ENCODE measurements at places on chromosomes 7 and 10. TPM values are rescaled to one million over a fixed set of nuclear protein-coding genes. Genes with fewer than 3 reads are reported as not detected.
A peak's percentile ranks its signal among the peaks of the same experiment; 100 is the strongest.

DNA sequence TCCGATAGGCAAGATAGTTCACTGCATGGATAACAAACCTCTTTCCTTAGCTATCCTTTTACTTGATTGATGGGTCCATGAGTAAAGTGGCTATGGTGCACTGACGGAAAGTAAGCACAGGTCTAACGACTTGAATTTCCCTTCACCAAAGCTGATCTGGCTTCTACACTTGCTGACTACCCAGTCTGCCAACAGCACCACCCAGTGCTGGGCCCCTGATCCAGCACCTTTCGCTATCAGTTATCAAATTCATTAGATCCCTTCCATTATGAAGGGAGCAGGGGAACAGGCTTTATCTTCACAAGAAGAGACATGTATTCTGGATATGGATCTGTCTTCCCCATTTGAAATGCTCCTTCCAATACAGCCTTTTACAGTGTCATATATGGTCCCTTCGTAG is 855.9 kb downstream of the GRID1 start:
- no peak for DNase-seq

The TRPV6 gene
- total RNA-seq: 1.3 TPM

The ZNF804B gene
- not detected for total RNA-seq

The ZNF503 gene
- 30.5 TPM for total RNA-seq

DNA sequence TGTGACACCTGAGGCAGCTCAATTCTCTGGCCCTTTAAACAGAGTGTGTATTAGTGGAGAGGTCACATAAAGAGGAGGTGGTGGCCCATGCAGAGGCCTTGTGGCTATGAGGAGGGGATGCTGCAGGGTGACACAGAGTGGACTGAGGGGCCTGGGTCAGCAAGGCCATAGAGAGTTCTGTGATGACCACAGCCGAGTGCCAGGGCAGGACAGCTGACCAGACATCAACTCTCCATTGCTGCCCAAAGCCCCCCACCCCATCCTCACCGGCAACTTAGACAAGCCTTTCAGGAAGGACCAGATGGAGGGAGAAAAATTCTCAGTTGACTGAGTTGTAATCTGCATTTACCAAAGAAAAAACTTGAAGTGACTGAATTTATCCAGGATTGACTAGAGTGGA is 378.1 kb downstream of the RPS24 start:
- peak; percentile 10 for DNase-seq

DNA sequence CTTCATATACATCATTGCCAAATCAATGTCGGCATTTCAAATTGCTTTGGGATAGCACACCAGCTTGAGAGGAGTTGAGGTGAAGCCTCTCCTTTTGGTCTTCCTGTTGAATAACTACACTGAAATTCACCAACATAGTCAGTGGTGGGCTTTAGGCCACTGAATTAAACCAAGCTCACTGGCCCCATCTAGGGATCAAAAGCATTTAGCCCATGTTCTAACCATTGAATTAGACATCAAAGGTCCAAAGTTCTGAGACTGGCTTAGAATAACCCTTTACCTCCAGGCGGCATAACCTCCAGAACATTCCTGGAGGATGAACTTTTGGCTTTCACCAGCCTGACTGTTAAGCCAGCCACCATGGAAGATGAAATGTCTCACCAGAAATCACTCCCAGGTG is 54.6 kb downstream of the BPGM start:
- DNase-seq: no peak

DNA sequence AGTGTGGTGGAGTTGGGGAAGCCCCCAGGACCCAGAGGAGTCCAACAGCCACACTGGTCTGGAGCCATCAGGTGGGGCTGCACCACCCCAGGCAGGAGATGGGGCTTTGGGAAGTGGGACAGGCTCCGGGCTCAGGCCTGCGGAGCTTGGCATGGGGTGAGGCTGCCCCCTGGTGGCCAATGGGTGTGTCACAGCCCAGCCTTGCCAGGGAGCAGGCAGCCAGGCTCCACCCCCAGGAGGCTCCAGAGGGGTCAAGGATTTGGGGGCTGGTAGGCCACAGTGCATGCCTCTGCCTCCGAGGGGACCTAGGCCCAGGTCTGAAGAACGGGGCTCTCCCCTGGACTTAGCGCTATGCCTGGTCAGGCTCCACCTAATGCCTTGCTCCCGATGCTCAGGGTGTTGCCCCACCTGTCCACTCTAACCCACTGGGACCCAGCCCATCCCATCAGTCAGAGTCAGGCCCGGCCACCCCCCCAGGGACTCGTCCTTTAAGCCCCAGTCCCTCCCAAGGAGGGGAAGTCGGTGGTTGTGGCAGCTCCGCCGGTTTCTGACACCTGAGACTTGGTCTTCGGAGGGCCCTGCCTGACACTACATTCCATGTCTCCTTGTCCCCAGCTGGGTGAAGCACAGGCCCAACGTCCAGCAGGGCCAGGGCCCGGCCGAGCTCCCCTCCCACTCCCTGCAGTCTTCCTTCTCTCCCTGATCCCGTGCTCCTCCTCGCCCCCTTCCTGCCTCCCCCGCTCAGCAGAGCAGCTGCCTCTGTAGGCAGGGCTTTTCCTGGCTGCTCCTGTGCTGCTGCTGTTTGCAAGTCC is 11.3 kb upstream of the SAMD8 start:
- DNase-seq: peak; percentile 85

GRCh38 chr7:13386741-13387140 is 602.7 kb downstream of the ETV1 start:
- no peak for DNase-seq

DNA sequence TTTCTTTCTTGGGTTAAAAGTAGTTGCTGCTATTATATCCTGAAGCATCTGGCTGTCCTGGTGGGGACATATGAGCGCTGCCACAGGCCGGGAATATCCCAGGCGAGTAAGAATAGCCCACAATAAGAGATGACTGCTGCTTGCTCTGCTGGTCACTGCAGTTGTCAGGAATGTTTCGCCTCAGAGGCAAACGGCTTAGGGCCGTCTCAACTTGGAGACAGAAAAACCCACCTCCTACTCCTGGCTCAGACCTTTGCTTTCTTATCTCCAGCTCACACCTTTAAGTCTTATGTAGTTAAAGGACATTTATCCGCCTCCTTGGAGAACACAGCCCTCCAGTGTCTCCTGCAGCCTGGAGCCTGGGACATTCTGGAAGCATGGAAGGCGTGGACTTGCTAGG is at the start of gene GJD4:
GJD4 (plus strand) TSS at position 151 of the 400 bp plus-strand sequence; CDS start at position 378, 227 bp downstream.
- no peak for DNase-seq

The CALY gene
- not detected for total RNA-seq

- no peak for DNase-seq
These were observed 39.3 kb downstream of the CALD1 start for GRCh38 chr7:134818613-134819345.

DNA sequence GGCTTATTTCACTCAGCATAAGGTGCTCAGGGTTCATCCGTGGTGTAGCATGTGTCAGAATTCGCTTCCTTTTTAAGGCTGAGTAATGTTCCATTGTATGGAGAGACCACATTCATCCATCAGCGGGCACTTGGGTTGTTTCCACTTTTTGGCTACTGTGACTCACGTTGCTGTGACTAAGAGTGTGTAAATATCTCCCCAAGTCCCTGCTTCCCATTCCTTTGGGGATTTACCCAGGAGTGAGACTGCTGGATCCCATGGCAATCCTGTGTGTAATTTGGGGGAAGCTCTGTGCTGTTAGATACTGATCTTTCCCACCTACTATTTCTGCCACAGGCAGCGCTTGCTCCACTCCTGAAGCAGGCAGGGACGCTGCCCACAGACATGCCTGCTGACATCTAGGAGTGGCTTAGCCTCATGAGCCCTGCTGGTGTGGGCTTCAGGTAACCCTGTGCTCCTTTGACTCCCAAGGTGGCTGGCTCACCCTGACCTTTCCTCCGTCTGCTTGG is 346.0 kb downstream of the FRMD4A start:
- no peak for DNase-seq
